ENCODE measurements at places on chromosomes 12 and 14.

DNA sequence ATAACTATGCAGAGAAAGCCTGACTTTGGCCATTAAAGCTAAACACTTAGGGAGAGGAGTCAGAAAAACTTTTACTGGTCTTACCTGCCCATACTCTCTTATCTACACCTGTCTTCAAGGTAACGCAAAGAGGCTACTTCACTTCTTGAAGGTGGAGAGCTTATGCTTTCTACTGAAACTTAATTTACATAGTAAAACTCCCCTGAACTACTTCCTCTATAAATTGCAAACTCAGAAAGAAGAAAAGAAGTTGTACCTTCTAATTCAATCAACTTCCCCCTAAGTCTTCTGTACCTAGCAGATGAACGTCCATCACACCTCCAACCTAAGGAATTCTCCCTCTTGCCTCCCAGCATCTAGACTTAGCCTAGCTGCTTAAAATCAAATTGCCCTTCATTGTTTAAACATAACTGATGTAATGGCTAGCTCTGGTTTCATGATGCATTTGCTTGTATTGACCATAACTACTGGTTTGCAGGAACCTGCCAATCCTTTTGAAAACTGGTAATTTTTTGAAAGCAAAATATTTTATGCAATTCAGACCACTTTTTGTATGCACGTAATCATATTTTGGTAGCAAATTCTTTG, 87.7 kb downstream of the STON2 start:
- DNase-seq: no peak

DNA sequence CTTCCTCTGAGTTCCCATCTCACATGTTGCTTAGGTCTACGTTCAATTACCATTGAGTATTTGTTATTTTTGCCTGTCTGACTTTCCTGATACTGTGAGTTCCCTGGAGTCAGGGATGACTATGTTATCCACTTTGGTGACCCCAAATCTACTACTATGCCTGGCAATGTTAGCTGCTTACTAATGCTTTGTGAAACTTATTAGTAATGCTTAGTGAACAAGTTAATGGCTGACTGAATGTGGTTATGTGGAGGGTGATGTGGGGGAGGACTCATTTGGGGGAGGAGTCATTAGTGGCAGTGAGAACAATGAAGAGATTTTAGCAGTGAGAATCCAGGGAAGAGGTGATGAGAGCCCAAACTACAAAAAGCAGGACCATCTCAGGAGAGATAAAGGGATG, 121.6 kb downstream of the KTN1 start:
- no peak for DNase-seq

DNA sequence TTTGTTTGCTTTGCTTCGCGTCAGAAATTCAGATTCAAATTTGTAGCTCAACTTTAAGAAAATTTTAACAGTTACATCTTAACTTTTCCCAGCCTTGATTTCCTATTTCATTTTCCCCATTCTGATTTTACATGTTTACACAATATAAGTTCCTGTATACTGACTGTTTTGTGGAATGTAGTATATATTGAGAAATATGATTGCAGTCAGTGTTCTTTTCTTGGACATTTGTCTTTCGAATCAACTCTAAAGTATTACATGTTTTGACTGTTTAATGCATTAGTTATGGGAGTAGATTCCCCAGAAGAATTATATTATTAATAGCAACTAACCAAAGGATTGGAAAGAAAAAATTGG, 48.1 kb downstream of the PRKCH start:
- no peak for DNase-seq

GRCh38 chr12:29152223-29152868, 3.3 kb downstream of the FAR2 start:
- no peak for DNase-seq

GRCh38 chr12:108115123-108116121, 13.7 kb upstream of the WSCD2 start:
- no peak for DNase-seq

GRCh38 chr12:49893753-49894750, 9.6 kb downstream of the FAIM2 start:
- DNase-seq: no peak

DNA sequence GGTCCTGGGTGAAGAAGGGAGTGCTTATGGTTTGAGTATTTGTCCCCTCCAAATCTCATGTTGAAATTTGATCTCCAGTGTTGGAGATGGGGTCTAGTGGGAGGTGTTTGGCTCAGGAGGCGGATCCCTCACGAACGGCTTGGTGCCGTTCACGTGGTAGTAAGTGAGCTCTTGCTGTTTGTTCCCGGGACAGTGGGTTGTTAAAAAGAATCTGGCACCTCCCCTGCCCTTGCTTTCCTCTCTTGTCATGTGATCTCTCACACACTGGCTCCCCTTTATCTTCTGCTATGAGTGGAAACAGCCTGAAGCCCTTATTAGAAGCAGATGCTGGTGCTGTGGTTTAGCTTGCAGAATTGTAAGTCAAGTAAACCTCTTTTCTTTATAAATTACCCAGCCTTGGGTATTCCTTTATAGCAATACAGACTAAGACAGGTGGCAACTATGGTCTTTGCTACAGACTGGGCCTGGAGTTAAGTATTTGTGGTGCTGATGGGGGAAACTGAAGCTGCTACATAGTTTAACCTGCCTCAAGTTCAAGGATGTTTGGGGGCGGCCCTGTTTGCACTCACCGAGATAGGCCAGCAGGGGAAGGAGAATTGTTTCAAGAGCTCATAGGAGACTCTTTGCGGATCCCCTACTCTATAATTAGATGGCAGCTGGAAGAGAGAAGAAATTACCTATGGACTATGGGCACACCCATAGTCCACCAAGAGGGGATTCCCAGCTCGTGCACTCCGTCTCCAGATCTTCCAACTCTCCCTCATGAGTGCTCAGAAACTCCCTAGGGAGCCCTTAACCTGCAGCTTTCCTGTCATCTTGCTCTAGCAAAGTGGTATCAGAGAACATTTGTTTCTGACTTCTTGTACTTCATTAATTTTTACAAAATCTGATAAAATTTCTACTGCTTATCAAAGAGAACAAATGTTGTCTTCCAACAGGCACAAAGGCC, 164.6 kb downstream of the SLC15A5 start:
- no peak for DNase-seq

DNA sequence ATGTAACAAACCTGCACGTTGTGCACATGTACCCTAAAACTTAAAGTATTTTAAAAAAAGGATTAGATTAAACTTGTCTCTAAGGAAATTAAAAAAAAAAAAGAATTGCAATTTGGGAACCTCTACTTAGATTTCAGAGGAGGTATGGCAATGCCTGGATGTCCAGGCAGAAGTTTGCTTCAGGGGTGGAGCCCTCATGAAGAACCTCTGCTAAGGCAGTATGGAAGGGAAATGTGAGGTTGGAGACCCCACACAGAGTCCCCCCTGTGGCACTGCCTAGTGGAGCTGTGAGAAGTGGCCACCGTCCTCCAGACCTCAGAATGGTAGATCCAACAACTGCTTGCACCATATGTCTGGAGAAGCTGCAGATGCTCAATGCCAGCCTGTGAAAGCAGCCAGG, 279.6 kb upstream of the CCDC196 start:
- no peak for DNase-seq

- DNase-seq: no peak
Measured at GRCh38 chr12:19988948-19989347, 379.4 kb upstream of the PDE3A start.

- DNase-seq: no peak
Measured at GRCh38 chr14:58430156-58430555, 2.6 kb downstream of the KIAA0586 start.

DNA sequence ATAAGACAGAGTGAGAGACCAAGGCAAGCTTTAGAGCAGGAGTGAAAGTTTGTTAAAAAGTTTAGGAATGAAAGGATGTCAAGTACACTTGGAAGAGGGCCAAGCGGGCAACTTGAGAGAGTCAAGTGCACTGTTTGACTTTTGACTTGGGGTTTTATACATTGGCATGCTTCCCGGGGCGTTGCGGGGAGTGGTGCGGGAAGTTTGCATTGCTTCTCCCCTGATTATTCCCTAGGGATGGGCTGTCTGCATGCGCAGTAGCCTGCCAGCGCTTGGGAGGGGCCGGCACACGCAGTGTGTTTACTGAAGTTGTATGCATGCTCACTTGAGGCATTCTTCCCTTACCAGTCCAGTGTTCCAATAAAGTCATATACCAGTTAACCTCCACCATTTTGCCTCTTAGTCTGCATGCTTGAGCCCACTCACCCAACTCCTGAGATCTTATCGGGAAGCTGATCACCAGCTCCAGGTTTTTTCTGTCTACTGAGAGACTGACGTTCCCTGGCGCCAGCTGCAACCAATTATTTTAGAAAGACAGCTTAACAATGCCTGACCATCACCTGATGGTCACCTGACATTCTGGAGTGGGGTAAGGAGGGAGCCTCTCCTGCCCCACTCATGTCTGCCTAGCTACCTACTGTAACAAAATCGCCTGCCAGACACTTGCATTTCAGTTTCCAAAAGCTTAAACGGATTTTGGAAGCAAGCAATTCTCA, 53.2 kb downstream of the DACT1 start:
- DNase-seq: no peak
